ENCODE measurements at places on chromosomes 12 and 14. TPM values are rescaled to one million over a fixed set of nuclear protein-coding genes. Genes with fewer than 3 reads are reported as not detected.

The ZC3H14 gene
- total RNA-seq: 105 TPM

The ETFBKMT gene
- 1.0 TPM for total RNA-seq

The LMO3 gene
- 1.1 TPM for total RNA-seq

The ALKBH2 gene
- 29.4 TPM for total RNA-seq

The KERA gene
- not detected for total RNA-seq

The CPNE6 gene
- not detected for total RNA-seq

The KCNH3 gene
- total RNA-seq: not detected

The EIF2S3B gene
- total RNA-seq: 0.57 TPM

The METTL1 gene
- total RNA-seq: 21.0 TPM

The SLC4A8 gene
- 16.6 TPM for total RNA-seq

The PEBP1 gene
- 87.8 TPM for total RNA-seq

The NTS gene
- not detected for total RNA-seq

The GNB3 gene
- 0.71 TPM for total RNA-seq

The PIK3C2G gene
- not detected for total RNA-seq

The CCNT1 gene
- 25.4 TPM for total RNA-seq

The SLC2A14 gene
- total RNA-seq: not detected

The SYCP3 gene
- total RNA-seq: not detected

The KLRF1 gene
- total RNA-seq: not detected

The RITA1 gene
- total RNA-seq: 31.8 TPM

The TMEM253 gene
- not detected for total RNA-seq

The CHGA gene
- total RNA-seq: not detected
